Activated CD8-positive, alpha-beta memory T cell treated with anti-CD3 and anti-CD28 coated beads for 24 hours (primary cell): ENCODE measurements at places on chromosomes 2 and 18.

- DNase-seq = no peak
Observed at GRCh38 chr2:105929516-105929915, 184.8 kb downstream of the NCK2 start.

DNA sequence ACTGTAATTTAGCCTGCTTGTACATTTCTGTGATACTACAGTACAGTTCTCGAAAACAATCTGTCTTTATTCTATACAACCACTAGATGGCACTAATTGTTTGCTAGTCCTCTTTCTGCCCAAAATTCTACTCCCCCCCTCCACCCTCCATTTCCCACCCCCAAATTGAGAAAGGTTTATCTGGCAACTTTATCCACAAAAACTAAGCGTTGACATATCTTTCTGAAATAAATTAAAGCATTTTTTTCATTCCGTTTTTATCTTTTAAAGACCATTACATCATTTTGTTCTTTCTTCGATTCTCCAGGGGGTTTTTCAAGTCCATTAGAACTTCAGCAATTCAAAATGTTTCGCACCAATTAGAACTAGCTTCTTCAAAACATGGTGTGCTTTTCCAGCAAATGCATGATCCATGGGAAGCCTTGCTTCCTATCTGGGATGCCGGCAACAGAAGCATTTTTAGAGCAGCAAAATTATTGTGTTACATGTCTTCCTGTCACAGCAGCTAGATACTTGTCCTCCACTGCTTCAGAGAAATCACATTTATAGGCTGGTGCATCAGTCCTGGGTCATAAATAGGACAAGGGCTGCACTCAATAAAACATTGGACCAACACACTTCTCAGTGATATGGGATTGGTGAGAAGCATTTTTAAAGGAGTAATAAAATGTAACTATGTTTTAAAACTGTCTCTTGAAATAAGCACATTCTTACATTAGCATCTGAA, 241.3 kb downstream of the PAX3 start:
- DNase-seq = no peak

DNA sequence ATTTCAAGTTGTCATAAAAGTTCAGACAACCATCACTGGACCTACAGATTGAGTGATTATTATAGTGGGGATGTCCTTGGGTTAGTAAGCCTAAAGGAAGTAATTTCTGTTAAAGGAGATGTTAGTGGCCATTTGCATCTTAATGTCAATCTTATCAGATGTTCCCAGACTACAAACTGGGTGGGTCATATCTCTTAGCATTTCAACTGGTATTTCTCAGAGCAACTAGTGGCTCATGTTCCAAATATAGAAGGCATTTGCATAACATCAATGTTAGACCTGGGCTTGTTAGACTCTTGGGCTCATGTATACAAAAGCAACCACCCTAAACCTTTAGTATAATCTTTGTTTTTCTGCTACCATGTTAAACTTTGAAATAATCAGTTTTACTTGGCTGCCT, 17.9 kb downstream of the PLEKHA3 start:
- DNase-seq = no peak

- DNase-seq = no peak
Observed at GRCh38 chr18:70322928-70323327, 34.1 kb downstream of the SOCS6 start.

DNA sequence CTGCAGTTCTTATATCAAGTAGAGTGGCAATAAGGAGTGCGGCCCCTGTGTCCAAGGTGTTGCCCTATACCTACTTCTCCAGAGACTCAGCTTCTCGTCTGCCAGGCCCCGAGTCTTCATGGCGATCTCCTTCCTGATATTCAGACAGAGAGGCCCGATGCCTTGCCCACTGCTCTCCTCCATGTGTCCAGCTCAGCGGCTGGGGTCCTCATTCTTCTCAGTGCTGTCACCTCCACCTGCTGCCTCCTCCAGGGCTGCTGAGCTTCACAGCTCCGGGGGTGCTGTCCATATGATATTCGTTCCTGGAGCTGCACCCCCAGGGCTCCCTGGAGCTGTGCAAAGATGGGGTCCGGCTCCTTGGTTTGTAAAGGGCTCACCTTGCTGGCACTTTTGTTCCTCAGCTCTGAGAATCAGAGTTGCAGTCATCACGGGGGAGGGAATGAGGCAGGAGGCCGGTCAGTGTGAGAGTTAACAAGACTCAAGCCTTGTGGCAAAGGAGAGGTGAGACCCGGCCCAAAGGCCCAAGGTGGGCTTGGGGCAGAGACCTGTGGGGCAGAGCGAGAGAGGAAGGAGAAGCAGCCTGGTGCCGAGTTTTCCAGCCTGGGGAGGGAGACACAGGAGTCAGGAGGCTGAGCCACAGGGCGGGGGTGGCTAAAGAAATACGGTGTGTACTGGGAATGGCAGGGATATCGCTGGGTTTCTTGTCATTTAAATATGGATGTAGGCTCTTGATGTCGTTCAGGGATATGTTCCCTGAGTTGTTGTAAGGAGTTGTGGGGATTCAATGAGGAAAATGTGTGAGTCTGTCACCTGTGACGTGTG, 120.6 kb downstream of the CTIF start:
- DNase-seq = no peak

- no peak for DNase-seq
Observed at GRCh38 chr2:201358684-201359083, 1.5 kb upstream of the FLACC1 start.

GRCh38 chr2:55804535-55804934, 110.9 kb upstream of the PNPT1 start:
- no peak for DNase-seq
